Stimulated activated CD4-positive, alpha-beta T cell treated with anti-CD3 and anti-CD28 coated beads, TNF-alpha, amount 100 ng/mL, for 48 hours (primary cell): ENCODE measurements at places on chromosomes 2 and 18.

DNA sequence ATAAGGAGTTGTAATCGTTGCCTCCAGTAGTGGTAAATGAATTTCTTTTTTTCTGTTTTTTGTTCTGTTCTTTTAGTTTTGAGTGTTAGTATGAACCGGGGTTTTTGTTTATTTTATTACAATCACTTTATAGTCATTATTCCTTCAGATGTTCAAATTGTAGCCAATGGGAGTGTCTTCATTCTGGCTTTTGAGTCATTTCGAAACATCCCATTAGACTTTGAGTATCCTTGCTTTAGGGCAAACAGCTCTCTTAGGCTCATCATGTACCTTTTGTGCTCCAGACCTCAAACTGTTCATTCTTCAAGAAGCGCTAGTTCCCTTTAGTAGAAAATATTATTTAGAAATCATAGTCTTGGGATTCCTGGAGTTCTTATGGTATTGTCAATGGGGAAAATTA is 54.2 kb upstream of the PAX3 start:
- no peak for DNase-seq

DNA sequence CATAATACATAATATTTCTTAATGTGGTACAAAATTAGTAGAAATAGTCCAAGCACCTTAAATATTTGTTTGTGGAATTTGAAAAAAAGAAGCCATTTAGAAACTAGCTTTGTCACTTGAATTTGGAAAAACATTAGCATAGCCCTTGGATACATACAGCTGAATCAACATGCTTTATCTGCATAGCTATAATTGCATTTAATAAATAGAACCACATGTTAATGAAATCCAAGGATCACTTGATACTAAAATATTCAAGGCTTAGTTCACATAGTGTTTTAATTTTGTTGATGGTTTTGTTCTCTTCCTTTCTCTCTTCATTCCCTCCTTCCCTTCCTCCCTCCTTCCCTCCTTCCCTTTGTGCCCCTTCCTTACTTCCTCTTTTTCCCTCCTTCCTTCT is 169.4 kb upstream of the NRXN1 start:
- DNase-seq = no peak

DNA sequence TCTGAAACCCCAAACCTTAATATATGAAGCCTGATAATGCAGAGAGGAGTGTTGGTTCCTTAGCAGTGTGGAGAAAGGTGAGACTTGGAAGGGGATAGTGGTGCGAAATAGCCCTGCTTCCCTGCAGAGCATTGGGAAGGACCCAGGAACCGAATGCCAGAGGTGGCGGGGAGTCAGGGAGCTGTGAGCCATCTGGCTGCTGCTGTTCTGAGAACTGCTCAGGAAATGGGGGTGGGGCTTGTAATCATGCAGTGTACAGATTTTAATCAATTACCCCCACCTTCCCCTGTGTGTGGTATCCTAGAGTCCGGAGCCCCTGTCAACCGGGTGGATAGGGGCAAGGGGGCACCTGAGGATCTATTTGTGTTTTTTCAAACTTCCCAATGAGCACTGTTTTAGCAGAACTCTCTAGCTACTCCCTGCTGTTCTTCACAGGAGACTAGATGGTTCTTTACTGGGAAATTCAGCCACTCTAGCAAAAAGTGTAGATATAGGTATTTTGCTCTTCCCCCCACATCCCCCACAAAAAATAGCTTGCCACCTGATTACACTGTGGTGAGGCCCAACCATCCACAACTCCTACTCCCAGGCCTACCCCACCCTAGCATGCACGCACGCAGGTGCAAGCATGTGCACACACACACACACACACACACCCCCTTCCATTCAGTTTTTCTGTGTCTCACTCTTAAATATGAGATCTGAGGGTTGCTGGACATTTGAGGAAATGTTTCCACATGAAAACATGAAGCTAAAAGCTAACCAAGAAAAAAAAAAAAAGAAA is 30.1 kb upstream of the MBOAT2 start:
- no peak for DNase-seq

GRCh38 chr2:232894746-232895145 is 24.7 kb downstream of the SNORC start:
- DNase-seq = no peak

DNA sequence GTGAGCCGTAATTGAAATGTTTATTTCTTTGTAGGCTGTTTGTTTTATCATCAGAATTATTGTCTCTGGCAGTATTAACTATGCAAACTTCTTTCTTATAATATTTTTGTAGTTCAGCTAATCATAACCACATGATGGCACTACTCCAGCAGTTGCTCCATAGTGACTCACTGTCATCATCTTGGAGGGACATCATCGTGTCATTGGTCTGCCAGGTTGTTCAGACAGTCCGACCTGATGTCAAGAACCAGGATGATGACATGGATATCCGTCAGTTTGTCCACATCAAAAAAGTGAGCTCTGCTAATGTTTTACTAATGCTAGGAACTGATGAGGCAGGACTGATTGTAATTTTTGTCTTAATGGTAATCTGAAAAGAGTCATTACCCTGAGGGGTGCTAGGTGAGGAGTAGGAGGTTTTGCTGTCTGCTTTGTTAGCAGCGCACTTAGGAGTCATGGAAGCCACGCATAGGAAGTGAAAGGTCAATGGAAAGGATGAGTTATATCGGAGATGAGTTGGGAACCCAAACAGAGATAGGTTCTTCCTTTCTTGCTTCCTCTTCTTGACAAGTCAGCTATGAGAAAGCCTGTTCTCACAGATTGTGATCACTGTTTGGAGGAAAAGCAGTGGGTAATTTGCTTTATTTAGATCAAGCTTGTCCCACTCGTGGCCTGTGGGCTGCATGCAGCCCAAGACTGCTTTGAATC is 49.2 kb downstream of the PIKFYVE start:
- DNase-seq = no peak

DNA sequence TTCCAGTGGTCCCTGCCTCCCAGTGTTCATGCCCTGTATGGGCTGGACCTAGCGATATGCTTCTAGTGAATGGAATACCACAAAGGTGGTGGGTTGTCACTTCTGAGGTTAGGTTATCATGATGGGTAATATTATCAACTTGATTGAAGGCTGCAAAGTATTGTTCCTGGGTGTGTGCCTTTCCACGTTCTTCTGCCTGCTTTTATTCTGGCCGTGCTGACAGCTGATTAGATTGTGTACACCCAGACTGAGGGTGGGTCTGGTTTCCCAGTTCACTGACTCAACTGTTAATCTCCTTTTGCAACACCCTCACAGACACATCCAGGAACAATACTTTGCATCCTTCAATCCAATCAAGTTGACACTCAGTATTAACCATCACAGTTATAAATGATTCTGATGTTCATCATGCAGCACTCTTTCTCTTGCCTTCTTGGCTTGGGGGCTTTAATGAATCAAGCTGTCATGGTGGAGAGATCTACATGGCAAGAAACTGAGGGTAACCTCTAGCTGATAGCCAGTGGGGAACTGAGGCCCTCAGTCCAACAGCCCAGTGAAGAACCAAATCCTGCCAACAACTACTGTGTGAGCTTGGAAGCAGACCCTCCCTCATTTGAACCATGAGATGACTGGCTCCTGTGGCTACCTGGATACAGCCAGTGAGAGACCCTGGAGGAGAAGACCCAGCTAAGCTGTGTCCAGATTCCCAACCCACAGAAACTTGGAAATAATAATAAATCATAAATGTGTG is 63.0 kb upstream of the CELF4 start:
- DNase-seq = no peak

- DNase-seq = no peak
Measured at GRCh38 chr18:56173542-56174220, 464.7 kb downstream of the TXNL1 start.

GRCh38 chr18:5057386-5058348 is 139.4 kb downstream of the AKAIN1 start:
- peak; percentile 16 for DNase-seq

DNA sequence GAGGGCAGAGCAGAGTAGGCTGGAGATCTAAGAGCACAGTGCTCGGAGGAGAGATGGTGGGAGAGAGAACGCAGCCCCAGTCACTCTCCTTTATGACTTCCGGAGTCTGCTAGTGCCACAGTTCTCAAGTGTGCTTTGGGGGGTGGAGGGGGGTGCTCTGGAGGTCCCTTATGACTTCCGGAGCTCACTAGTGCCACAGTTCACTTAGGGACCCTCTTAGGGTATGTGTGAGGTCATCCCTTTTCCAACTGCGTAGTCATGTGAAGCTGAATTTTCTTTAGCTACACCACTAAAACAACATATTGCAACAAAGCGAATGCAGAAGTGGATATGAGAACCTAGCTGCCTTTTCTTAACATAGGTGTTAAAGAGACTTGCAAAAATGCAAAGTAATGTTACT is 153.7 kb upstream of the KCTD1 start:
- DNase-seq = no peak

DNA sequence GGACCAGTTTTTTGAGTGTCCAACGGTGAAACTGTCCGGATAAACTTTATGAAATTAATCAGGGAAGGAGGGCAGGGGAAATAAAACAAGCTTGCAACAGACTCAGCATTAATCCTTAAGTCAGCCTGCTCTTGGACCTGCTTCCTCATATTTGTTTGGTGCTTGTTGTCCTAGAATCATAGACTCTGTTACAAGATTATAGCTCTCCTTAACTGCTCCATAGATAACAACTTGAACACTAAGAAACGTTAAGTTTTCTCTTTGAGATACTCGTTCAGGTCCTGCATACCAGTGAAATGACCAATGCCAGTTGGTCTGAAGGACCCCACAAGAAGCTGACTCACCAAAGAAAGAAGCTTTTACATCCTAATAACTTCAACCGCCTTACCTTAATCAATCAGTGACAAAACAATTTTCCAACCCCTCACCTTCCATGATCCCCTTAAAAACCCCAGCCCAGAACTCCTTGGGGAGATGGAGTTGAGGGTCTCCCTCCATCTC is 493.2 kb downstream of the PID1 start:
- no peak for DNase-seq

GRCh38 chr2:149155196-149155969 is 116.9 kb downstream of the LYPD6B start:
- DNase-seq = no peak

- no peak for DNase-seq
Measured at GRCh38 chr2:148530350-148530749, 114.2 kb upstream of the EPC2 start.

GRCh38 chr2:180849851-180850250 is 130.6 kb upstream of the UBE2E3 start:
- DNase-seq = no peak

GRCh38 chr2:130796290-130796689 is 40.4 kb upstream of the ARHGEF4 start:
- no peak for DNase-seq

- DNase-seq = no peak
Measured at GRCh38 chr2:216932113-216932862, 72.4 kb upstream of the TNP1 start.

GRCh38 chr2:2902547-2903281 is 474.9 kb downstream of the EIPR1 start:
- no peak for DNase-seq

DNA sequence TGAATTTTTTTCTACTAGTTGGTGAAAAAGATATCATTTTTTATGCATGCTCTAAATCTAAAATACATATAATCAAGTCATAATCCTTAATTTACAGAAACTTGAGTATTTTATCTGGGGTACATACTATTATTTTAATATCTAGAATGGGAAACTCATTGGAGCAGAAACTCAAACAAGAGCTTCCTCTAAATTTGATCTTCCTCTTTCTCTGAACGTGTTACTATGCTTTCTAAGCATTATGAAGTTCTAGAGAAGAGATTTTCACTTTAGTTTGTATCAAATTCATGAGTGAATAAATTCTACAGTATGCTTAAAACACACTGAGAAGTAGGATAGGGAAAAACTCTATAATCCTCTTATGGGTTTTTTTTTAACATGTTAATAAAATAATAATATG is 20.6 kb upstream of the SLC38A11 start:
- DNase-seq = no peak

DNA sequence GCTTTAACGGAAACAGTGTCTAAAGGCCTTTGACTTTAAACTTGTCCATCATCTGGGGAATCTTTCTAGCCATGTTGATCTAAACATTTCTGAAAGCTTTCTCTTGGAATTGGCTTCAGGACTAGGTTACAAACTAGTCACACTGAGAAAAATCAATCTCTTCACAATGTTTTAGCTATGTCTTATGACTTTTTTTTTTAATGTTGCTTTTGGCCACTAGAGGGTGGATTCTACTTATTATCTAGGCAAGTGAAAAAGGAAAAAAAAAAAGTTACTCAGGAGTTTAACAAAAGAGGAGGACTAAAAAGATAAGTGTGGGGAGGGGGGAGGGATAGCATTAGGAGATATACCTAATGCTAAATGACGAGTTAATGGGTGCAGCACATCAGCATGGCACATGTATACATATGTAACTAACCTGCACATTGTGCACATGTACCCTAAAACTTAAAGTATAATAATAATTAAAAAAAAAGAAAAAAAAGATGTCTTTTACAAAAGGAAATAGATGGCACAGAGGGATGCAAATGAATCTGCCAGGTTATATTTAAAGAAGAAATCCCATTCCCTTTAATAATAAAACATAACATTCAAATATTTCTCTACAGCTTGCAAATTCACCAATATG is 160.4 kb upstream of the PID1 start:
- no peak for DNase-seq

DNA sequence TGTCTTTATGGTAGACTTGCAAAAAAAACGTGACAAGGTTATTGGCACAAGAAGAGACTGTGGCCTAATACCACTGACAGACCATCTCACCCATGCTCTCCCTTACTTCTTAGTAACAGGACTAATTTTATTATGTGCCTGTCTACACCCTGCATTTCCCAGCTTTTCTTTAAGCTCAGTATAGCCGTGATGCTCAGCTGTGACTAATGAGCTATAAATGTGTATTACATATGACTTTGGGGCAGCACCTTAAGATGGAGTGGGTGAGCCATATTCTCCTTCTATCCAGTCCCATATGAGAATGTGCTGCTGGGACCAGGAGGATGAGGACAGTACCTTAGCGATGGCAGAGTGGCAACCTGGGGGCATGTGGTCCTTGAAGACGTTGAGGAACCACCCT is 293.5 kb downstream of the RNF144A start:
- no peak for DNase-seq

GRCh38 chr2:25201265-25201664 is 32.9 kb upstream of the POMC start:
- DNase-seq = no peak

DNA sequence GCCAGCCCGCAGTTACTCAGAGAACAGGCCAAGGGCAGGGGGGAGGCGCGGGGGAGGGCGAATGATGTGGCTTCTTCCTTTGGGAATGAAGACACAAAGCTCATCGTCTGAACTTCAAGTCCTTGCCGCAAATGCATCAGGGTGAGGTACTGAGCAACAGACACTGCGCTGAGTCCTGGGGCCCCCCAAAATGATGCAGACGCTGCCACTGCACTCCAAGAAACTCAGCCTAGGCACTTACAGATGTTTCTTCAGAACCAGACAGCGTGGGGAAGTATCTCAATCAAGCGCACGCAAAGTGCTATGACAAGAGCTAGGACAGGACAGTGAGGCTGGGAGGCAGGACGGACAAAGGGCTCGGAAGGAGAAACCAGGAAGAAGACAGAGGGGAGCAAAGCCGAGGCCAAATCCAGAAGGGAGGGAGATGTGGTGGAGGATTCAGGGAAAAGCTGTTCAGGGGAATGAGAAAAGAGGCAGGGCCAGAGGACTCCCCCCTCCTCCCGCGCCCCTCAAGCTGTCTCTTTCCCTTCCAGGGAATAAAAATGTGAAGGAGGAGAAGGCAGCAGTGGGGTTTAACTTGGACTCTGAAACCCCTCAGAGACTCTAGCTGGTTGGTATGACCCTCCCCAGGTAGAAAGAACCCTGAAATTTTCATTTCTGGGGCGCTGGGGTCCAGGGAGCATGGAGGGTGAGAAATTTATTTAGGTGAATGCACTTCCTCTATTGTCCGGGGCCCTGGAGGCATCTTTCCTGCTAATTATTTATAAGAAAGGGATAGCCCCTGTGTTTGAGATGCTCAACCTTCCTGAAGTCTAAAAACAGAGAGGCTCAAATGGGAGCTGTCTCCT is 34.9 kb downstream of the CIB4 start:
- no peak for DNase-seq
